ENCODE measurements at places on chromosomes 12 and 14.

DNA sequence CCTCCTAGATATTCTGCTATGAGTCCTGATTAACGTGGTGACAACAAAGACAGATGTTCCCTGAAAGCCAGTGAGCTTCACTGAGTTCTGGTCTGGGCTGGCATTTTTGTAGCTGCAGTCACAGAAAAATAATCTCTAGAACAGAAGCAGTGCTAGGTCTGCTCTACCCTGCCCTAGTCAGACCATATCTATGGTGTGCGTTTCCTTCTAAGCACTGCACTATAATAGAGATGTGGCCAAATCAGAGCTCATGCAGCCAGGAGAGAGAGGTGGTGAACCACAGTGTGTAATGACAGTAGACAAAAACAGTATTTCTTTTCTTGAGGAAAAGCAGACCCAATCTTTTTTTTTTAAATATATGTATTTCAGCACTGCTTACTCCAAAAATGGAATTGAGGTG lies 76.3 kb downstream of the CMAS start:
- DNase-seq, result no peak

- DNase-seq, result no peak
These were observed 15.8 kb downstream of the KRT71 start for GRCh38 chr12:52537101-52537500.

DNA sequence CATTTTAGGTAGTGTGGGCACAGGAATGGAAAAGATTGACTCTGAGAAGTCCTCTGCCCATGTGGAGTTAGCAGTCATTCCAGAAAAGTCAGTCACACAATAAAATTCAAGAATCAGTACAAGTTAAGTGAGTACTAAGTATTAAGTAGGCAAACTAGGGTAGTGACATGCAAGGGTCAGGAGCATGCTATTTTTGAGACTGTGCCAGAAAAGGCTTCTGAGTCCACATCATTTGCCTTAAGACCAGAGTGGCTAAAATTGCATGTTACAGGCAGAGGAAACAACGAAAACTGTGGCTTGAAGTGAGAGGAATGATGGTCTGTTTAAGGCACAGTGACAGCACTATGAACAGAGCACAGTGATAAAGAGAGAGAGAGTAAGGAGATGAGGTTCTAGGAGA lies 108.9 kb downstream of the SLC6A15 start:
- no peak for DNase-seq

DNA sequence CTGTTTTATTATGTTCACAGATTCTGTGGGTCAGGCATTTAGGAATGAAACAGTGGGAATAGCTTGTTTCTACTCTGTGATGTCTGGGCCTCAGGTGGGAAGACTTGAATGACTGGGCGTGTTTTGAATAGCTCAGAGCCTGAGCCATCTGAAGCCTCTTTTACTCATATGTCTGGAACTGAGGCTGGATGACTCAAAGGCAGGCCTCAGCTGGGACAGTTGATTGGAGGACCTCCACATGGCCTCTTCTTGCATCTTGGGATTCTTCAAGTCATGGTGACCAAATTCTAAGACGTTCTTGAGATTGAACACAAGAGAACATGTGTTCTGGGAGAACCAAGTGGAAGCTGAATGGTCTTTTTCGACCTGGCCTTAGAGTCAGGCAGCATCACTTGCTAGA lies 45.8 kb upstream of the TBX3 start:
- no peak for DNase-seq

DNA sequence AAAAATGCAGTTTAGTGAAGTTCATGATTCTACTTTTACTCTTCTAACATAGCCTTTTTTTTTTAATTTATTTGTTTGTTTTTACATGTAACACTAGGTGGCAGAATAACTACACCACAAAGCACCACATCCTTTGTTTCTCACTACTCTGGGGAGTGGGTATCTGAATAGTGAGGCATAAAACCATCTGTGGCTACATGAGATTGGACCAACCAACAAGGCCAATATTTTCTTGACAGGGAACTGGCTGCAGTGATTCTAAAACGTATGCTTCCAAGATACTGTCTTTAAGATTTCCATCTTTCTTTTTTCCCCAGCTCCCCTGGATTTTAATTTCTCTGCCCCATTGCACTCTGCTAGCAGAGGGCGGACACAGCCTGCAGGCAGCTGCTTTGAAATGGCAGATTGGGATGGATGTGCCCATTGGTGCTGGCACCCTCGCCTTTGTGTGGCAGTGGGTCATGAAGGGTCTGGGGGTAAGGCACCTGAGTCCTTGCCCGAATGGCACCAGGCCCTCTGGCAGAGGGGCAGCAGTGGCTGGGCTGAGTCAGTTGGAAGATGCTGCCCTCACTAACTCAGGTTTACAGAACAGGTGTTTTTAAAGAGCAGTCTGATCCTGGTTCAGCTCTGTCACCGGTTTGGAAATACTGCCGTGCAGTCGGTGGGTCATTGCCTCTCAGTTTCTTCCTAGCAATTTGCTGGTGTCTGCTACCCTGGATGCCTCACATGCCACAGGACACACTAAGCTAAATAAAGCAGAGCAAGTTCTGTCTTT lies 429.1 kb downstream of the RAD51B start:
- DNase-seq, result peak; percentile 10

GRCh38 chr14:104697892-104698583 lies 8.6 kb downstream of the INF2 start:
- no peak for DNase-seq

DNA sequence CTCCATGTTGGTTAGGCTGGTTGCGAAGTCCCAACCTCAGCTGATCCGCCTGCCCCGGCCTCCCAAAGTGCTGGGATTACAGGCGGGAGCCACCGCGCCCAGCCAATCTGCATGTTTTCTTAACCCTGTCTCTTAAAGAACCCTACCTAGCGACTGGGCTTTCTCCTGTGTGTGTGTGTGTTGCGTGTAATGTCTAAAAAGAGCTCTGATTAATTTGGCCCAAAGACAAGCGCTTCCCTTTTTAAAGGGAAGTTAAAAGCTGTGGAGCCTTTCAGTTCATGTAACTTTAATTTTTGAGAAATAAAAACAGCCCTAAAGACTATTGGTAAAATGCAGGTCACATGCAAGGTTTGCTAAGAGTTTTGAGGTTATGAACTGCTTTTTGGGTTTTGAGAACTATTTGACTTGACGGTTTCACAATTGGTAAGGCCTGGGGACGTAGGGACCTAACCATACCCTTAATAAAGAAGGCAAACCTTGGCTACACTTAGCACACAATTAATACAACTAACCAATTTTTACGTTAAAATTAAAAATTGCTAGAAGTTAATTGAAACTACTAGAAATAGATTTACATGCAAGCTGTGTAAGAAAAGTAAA lies 103.2 kb downstream of the KCNMB4 start:
- no peak for DNase-seq

Data from effector CD4-positive, alpha-beta T cell (primary cell).